ENCODE measurements at places on chromosomes 1 and 21.

DNA sequence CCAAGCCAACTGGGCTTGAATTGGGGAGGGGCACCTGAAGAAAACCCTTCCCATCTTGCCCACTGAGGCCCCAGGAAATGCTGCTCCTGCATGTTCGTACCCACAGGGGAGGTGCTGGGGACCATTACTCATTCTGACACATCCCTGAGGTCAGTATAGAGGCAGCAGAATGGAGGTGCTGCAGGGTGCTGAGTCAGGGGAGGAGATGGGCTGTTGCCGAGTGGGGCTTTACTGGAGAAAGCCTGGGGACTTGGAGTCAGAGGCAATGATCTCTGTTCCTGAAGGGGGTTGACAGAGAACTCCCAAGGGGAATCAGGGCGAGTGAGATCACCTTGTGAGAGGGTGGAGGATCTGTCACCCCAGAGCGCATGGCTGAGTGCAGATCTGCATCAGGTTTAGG lies 40.2 kb upstream of the KCNA10 start:
- DNase-seq, result no peak

DNA sequence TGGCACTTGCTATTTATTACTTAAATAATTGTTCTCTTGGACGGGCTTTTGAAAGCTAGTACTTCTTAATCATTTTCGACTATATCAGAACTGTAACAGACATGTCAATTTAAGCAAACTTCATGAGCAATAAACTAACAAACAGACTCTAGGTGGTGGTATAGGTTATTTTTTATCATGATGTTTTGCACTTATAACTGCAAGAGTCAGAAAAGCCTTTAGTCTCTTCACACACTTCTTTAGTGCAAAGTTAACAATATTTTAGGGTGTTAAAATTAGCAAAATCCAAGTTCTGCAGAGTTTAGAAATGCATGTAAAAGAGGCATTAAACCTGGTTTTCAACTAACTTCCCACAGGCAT lies 2.2 kb downstream of the NRIP1 start:
- DNase-seq, result no peak

GRCh38 chr1:39633422-39633821 lies 6.0 kb downstream of the HEYL start:
- DNase-seq, result no peak

DNA sequence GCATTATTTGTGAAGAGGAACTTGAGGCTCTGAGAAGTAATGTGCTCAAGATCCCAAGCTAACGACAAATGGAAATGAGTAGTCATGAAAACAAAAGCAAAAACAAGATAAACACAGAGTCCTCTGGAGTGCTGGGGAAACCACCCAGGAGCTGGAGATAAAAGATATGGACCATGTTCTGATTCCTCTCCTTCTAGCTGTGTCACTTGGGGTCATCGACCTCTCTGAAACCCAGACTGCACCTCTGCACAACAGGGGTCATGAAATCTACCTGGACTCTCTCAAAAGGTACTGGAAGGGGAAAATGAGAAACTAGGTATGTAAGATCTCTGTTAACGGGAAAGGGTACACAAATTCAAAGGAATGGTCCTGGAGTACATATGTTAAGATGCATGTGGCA lies 6.5 kb downstream of the PGLYRP4 start:
- DNase-seq, result no peak

GRCh38 chr1:162471290-162471853 lies 26.2 kb upstream of the UHMK1 start:
- no peak for DNase-seq

- no peak for DNase-seq
These were observed 50.3 kb downstream of the CAPN9 start for GRCh38 chr1:230797376-230797920.

GRCh38 chr1:221078260-221078965 lies 199.2 kb downstream of the HLX start:
- no peak for DNase-seq

Measured in stimulated activated CD8-positive, alpha-beta memory T cell treated with anti-CD3 and anti-CD28 coated beads, Interleukin-7, amount 100 ng/mL, for 48 hours (primary cell).